Central memory CD8-positive, alpha-beta T cell (primary cell): ENCODE measurements at places on chromosomes 3 and 15.

- DNase-seq = no peak
Observed at GRCh38 chr3:42129014-42129953, 38.1 kb downstream of the TRAK1 start.

- DNase-seq = no peak
Observed at GRCh38 chr3:105837143-105837740, 31.6 kb downstream of the CBLB start.

DNA sequence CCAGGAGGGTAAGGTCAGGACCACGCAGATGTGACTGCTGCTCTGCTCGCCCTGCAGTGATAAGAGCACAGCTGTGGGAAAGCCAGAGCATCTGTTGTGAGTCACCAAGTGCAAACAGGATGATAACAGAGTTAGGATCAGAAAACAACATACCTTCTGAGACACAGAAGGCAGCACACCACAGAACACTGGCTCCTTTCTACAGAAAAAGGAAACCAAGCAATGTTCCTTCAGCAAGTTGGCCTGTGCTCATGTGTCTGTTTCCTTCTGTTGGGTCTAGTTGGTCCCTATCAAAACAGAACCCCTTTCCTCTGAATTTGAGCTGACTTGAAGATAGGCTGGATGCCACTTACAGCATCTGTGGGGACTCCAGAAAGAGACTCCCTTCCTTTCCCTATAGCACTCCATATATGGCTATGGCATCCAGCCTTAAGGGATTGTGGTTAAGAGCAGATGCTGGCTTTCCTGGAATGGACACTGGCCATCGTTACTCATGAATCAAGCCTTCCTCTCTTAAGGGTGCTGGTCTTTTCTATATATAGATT lies 440.7 kb upstream of the THBS1 start:
- DNase-seq = no peak

DNA sequence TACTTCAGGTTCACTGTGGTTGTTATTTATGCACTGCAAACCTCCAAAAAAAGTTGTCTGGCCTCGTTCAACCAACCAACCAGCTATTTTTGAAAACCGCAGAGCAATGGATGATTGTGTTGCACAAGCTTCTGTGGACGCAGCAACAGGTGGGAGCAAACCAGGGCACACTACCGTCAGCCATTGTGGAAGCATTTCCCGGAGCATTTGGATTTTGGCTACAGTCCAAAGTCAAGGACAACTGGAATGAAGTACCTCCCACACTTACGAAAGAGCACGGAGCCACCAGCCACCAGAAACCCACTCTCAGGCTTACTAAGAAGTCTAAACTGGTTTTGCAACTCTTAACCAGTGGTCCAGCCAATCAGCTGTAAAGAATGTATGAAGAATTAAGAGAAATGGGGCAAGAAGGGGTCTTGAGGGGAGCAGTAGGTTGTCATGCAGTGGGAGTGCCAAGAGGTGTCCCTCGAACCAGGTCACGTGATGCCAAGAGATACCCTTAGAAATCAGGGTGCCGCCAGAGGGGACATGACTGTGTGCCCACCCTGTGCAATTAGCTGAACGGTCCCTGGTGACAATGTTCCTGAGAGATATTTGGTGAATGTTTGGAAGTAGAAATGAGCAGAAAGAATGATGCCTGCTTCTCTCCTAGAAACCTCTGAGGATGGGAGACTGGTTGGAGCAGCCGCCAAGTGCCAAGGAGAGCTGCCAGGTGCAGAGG lies 68.9 kb upstream of the PCSK6 start:
- no peak for DNase-seq

DNA sequence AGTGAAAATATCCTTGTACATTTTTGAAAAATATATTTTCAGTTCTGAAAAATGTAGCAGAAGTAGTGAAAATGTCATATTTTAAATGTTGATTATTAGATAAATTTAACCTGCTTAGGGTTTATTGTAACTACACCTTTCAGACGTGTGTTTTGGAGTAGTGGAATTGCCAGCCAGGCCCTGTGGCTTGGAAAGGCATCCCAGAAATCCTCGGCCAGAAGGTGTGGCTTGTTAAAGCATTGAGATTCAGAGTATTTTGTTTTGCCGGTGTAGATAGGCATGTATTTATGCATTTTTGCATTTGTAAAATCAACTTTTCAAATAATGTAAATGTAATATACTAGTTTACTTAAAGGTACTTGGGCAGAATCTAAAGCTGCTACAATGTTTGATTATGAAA lies 7.0 kb downstream of the EBLN2 start:
- DNase-seq = no peak

- DNase-seq = no peak
Observed at GRCh38 chr3:168545591-168545990, 449.9 kb upstream of the GOLIM4 start.

DNA sequence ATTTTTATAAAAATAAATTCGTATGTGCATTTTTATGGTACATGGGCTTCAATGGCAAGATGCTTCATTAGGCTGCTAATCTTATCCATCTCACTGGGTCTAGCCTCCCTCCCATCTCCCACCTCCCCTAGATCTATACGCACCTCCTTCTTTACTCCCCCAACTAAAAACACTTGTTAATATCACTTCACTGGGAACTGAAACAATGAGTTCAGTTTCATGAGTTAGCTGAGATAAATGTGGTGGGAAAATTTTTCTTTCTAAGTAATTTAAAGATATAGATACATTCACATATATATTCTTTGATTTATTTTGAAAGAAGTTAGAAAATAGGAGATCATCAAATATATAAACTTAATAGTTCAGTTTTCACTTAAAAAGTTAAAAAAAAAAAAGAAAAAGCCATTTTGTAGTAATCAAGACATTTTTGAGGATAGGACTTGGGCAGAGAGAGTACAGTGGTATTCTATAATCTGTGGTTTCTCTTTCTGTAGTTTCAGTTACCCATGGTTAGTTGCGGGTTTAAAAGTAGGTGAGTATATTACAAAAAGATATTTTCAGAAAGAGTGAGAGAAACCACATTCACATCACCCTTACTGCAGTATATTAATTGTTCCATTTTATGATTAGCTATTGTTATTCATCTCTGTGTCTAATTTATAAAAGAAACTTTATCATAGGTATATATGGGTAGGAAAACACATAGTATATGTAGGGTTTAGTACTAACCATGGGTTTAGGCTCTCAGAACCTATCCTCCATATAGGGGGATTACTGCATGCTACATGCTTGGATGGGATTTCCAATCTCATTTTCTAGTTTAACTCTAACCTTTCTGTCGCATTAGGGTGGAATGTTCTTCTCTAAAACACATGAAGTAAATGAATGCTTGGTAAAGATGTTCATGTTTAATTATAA lies 316.0 kb upstream of the CBLB start:
- no peak for DNase-seq

GRCh38 chr3:117921411-117921810 lies 1113.2 kb downstream of the IGSF11 start:
- DNase-seq = no peak

GRCh38 chr15:29103824-29104565 lies 165.6 kb downstream of the NSMCE3 start:
- DNase-seq = no peak

GRCh38 chr3:16319307-16319706 lies 54.3 kb downstream of the OXNAD1 start:
- DNase-seq = peak; percentile 71

DNA sequence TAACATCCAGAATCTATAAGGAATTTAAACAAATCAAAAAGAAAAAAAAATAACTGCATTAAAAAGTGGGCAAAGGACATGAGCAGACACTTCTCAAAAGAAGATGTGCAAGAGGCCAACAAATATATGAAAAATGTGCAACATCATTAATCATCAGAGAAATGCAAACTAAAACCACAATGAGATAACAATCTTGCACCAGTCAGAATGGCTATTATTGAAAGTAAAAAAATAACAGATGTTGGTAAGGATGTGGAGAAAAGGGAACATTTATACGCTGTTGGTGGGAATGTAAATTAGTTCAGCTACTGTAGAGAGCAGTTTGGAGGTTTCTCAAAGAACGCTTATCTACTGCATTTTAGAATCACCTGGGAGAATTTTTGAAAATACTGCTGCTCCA lies 186.1 kb downstream of the OTOL1 start:
- no peak for DNase-seq

DNA sequence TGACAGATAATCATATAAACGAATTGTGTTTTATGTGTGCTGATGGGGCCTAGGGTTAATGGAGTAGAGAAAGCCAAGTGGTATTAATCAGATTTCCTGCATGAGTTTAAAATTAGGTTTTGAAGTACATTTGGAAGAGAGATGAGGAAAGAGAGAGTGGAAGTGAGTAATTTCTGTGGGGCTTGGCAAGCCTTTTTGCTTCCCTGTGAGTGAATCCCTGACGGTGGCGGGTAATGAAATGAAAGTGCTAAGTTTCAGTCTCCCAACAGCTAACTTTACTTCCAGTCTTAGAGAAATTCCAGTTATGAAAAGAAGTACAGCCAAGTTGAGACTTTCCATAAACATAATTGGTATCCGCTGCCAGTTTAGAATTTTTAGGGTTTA lies 139.4 kb downstream of the BBX start:
- no peak for DNase-seq

DNA sequence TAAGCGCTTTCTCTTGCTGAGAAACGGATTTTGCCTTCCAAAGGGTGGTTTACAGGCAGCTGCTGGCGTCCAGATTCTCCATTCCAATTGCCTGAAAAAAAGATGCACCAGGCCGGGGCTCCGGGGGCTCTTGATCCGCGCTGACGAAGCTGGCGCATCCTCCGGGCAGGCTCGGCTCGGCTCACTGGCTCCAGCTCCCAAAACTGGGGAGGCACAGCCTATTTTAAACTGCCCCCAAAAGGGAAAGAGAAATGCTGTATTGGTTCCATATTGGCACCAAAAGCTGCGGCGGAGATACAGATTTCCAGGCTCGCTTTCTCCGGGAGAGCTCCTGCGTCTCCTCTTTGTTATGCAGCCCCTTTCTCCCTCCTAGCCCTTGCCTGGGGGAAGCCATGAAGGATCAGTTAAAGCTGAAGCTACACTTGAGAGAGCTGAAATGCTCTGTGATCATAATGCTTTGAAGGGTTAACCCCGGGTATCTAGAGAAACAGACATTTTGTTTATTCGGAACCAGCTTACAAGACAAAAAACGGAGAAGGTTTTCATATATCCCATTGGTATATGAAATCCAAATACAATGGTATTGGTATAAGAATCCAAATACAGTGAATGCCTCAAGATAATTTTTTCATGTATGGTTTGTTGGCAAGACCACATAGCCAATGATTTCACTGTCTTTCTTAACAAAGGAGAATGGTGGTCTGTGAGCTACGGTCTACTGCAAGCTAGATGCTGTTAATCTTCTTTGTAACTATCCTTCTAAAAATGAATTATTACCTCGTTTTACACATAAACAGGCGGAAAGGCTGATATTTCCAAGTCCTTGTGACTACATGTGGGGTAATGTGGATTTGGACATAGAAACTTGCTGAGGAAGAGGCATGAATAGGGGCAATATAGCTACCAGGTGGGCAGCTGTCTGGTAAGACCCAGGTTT lies 693 bp downstream of the CD200 start:
- no peak for DNase-seq

DNA sequence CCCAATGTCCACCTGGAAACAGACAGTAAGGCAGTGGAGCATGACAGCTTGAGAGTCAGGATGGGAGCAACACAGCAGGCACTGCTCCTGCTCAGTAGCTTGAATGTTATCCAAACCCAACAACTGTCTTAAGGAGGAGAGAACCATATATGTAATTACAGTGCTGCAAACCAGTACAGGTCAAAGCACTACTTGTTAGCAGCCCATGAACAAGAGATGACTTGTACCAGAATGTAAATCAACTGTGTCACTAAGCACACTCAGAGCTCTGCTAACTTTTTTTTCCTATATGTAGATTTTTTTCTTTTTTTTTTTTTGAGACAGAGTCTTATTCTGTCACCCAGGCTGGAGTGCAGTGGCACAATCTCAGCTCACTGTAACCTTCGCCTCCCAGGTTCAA lies 87.1 kb downstream of the ANO10 start:
- no peak for DNase-seq

DNA sequence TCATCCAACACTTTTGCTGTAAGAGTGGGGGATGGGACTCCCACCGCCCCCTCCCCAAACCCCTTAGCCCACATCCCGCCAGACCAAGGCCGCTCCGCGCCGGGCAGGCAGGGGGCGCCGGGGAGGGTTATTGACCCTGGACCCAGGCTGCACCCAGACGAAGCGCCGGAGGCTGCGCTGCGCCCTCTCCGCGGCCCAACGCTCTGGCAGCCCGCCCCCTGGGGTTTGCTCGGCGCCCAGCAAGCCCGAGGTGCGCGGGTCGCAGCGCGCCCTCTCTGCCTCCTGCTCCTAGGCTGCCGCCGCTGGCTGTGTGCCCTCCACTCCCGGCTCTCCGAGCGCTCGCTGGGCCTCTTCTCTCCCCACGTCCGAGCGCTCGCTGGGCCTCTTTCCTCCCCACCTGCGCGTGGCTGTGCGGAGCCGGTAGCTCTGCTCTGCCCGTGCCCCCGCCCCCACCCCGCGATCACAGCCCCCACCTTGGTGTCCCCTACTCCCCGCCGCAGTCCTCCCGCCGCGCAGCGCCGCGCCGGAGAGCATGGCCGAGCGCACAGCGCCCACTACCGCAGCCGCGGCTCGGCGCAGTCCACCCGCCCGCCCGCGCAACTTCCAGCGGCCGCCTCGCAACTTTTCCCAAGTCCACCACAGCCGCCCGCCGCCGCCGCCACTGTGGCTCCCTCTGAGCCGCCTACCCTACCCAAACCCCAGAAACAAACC lies 1.2 kb downstream of the MECOM start:
- no peak for DNase-seq

- no peak for DNase-seq
Observed at GRCh38 chr3:192841428-192841827, 76.2 kb downstream of the MB21D2 start.

- DNase-seq = no peak
Observed at GRCh38 chr3:5160321-5160720, 27.2 kb upstream of the EDEM1 start.

- DNase-seq = no peak
Observed at GRCh38 chr3:197936819-197937384, 13.1 kb upstream of the RPL35A start.

DNA sequence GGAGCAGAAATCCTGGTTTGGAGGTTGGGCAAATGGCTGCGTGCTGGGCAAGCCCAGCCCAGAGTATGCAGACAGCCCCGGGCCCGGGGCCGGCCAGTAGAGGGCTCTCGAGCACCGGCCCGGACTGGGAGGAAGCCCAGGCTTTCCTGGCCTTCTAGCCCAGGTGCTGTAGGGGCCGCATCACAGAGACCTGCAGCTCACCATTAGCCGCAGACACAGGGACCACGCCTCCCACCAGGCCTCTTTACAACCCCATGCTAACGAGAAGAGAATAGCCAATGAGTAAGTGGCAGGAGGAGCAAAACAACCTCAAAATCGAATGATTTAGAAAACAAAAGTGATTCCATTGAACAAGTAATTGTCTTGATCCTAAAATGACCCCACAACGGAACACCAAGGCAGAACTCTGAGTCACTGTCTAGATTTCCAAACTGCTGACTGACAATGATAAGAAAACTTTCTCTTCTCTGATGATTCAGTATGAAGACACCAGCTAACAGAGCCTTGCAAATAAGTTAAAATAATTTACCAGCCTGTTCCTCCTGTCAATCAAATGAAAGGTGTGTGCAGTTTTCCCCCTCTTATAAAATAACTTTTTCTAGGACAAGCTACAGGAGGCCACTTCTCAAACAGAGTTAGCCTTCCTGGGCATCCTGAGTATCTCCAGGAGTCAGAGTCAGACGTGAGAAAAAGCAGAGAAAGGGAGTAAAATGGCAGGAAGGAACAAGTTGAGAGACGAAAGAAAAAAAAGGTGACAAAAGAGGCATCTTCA lies 102.2 kb downstream of the DGKG start:
- peak; percentile 27 for DNase-seq
